ENCODE measurements at places on chromosomes 11 and 22.

- DNase-seq = no peak
Measured at GRCh38 chr11:6354651-6355485, 34.6 kb upstream of the CAVIN3 start.

DNA sequence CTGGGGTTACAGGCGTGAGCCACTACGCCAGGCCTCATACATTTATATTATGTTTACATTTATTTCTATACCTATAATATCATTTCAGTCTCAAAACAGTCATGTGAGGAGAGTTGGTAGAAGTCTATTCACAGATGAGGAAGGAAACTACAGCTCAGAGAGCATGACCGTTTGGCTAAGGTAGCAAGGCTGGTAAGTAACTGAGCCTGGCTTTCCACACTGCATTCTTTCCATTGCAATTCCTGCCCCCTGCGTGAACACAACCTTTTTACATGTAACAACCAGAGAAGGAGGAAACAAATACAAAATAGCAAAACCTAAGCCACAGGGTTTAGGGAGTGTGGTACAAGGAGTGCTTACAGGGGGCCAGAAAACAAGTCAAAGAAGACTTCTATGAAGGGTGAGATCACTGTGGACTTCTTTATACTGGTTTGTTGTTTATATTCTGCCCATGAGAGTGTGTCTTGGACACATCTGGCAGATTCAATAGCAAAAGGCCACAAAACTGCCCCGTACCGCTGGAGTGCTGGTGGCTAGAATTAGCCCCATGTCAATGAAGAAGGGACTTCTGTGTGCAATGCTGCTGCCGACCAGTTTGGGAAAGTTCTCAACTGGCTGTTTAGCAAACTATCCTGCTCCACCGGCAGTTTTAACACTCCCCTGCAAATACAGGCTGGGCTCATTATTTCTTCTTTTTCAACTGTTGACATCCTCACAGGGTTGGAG lies 19.0 kb downstream of the MICAL3 start:
- DNase-seq = no peak

DNA sequence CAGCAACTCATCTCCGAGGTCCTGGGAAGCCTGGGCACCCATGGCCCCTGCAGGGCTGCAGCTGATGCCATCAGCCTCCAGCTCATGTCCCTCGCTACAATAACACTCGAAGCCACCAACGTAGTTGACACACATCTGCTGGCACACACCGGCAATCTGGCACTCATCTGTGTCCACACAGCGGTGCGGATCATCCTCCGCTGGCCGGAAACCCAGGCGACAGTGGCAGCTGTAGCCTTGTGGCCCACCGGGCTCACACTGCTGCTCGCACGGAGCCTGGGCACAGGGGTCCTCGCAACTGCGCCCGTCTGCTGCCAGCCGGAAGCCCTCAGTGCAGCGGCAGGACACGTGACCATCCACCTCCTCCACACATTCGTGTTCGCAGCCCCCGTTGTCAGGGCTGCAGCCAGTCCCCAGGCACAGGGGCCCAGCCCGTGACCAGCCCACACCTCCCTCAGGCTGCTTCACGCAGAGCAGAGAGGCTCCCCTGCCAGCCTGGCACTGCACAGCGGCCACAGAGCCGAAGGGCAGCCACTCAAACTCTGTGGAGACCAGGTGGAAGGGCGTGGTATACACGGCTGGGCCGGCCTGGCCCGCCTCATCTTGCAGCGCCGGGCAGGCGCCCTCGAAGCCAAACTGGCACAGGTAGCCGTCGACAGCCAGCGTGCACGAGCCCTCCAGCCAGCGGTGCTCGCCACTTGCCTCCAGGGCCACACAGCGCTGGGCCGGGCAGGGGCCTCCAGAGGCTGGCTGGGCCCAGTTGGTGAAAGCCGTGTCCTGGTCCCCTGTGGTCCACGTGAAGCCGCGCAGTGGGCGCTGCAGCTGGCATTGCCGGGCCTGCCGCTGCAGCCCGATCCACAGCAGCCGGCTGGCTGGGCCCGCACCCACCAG lies 678 bp downstream of the CD248 start:
- DNase-seq = peak; percentile 27

DNA sequence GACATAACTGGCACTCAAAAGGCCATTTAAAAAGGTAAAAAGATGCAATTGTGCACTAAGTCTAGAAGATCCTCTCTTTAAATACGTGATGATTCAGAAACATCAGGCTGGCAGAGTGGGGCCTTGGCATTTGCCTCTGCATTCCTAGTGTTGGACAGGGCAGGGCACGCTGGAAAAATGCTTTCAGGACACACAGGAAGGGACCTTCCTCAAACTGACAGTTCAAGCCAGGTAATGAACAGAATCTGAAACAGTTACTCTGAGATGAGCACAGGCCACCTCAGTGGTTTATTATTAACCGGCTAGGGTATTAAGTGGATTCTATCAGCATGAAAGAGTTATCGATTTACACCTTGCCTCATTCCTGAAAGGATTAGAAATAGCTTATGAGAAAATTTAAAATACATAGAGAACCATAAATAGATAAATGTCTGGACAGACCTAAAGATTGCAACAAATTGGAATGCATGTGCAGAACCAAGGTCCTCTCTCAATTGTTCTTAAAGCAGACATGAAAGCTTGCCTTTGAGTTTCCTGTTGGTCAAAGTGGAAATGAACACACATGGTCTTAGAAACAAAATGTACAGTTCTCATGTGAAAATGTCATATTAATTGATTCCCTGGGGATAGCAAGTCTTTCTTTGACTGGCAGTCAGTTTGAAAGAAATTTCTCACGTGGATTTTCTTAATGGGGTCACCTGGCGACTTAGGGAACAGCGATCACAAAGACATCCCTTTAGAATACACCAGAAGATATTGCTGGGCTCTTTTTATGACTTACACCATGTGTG lies 21.5 kb upstream of the CSNK2A3 start:
- DNase-seq = no peak

- DNase-seq = no peak
Measured at GRCh38 chr22:46280063-46280817, 12.4 kb downstream of the TTC38 start.

DNA sequence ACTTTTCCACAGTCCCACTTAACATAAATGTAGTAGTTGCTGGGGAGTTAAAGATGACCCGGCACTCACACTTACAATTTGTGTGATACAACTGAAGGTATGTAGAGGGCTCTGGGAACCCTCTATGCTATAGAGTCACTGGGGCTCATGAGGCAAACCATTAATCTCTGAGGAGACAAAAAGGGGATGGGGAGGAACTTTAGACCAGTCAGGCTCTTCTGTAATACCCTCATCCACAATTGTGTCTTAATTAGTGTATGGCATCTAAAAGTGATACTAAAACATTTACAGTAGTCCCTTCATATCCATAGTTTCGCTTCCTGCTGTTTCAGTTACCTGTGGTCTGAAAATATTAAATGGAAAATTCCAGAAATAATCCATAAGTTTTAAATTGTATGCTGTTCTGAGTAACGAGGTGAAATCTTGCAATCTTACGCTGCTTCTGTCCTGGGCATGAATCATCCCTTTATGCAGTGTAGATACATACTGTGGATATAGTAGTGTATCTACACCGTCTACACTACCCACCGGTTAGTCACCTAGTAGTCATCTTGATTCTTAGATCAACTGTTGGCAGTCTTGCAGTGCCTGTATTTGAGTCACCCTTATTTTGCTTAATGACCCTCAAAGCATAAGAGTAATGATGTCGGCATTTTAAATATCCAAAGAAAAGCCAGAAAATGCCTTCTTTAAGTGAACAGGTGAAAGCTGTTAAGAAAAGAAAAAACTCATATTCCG lies 12.2 kb downstream of the CBL start:
- DNase-seq = peak; percentile 95
